ENCODE measurements at places on chromosomes 5 and 9. TPM values are rescaled to one million over a fixed set of nuclear protein-coding genes. Genes with fewer than 3 reads are reported as not detected.

The TXNDC8 gene
- not detected for total RNA-seq

The ANKRD55 gene
- under 0.01 TPM for total RNA-seq

The FAM163B gene
- total RNA-seq: not detected

The BOD1 gene
- 93.7 TPM for total RNA-seq

The RRAGA gene
- total RNA-seq: 62.9 TPM

The CDH9 gene
- not detected for total RNA-seq

The NR5A1 gene
- total RNA-seq: not detected

The S100Z gene
- not detected for total RNA-seq

GRCh38 chr5:31362529-31362900, 169.0 kb downstream of the CDH6 start:
- peak; percentile 49 for DNase-seq

DNA sequence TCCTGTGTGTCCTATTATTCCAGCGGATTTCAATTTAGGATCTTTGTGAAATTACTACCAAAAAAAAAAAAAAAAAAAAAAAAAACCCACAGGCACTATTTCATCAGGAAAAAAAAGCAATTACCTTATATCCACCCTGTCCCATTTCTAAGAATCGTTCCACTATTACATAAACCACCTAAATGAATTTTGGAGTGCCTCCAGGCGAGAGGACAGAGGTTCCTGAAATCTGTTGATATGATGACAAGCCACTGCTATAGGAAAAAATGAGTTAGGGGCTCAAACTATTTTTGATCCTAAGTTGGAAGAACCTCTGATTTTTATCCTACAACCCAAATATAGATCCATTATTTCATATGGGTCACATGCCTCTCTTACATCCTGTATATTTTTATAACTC, 177.9 kb downstream of the GNAQ start:
- DNase-seq: no peak

DNA sequence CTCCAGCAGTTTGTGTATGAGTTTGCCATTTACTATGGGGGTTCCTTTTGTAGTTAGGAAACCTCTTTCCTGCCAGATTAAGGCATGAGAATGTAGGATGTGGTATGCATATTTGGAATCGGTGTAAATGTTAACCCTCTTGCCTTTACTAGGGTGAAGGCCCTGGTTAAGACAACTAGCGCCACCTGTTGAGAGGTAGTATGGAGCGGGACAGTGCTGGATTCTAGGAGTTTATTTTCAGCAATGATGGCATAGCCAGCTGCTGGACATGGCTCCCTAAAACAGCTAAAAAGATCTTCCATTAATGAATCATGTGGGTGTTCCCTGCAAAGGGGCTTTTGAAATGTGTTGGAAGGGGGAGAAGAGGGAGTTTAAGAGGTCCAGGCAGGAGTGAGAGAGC, 30.7 kb upstream of the GPX3 start:
- no peak for DNase-seq

- DNase-seq: no peak
Measured at GRCh38 chr5:1028481-1029281, 20.1 kb downstream of the NKD2 start.

- DNase-seq: no peak
Measured at GRCh38 chr9:90795871-90796317, 5.7 kb upstream of the SYK start.

- DNase-seq: peak; percentile 49
Measured at GRCh38 chr9:97615439-97616072, 17.6 kb downstream of the TSTD2 start.

DNA sequence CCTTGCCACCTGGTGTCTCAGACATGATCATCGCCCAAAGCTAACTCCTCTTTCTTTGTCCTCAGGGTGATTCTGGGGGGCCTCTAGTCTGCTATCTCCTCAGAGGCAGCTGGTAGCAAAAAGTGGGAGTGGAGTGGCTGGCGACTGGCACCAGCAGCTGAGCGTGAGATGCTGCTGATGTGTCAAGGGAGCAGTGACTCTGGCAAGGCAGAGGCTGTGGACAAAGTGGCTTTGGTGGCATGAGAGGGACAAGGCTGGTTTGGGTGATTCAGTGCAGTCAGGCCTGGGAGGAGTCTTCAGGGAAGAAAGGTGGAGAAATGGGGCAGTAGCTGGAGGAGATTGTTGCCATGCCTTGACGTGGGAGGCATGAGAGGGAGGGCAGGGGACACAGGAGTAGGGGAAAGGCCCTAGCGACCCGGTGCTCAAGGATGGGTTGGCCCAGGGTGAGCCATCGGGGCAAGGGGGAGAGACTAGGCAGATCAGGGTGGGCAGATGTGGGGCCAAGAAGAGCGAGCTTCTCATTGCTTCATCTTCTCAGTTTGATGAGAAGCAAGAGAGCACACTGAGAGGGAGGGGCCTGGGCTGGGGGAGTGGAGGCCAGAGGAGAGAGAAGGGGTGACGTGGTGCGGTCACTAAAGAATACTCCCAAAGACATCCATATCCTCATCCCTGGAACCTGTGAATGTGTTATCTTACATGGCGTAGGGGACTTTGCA, 64.2 kb upstream of the SPTLC1 start:
- DNase-seq: no peak

DNA sequence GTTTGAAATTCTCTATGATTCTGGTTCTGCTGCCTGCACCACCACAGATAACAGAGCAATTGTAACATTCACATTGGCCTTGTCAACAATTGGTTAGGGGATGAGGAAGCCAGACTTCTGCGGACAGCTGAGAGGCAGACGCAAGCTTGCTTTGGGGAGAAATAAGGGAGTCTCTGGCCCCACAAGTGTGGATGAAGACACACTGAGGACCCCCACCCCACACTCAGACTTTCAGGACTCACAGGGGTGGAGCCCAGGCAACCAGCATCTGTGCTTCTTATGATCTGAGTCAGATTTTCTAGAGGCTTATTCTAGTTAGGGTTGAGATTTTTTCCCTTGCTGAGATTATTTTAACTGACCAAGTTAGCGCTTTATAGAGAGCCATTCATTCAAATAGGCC, 140.3 kb upstream of the IRX2 start:
- DNase-seq: no peak

DNA sequence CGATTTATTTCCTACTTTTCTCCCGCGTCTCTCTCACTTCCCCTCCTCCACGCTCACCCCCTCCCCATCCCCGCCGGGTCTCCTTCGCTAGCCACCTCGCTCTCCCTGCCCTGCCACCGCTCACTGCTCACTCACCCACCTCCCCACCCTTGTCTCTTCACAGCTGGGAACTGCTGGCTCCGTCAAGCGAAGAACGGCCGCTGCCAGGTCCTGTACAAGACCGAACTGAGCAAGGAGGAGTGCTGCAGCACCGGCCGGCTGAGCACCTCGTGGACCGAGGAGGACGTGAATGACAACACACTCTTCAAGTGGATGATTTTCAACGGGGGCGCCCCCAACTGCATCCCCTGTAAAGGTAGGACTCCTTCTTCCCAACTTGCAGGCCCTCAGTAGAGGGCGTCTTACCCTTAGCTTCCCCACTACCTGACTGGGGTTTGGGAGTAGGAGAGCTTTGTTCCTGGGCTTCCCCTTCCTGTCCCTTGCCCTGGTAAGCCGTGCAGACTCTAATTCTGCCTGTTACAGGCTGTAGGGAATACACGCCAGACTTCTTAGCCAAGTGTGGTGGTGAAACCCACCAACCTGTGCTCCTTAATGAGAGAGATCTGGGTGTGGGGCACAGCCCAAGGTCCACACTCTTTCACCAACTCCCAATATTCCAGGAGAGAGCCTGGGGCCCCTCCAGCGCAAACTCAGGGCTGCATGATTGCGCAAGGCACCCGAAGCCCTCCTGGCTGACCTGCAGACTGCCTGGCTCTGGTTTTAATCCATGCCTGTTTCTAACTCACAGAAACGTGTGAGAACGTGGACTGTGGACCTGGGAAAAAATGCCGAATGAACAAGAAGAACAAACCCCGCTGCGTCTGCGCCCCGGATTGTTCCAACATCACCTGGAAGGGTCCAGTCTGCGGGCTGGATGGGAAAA, 2.5 kb downstream of the FST start:
- DNase-seq: peak; percentile 36

DNA sequence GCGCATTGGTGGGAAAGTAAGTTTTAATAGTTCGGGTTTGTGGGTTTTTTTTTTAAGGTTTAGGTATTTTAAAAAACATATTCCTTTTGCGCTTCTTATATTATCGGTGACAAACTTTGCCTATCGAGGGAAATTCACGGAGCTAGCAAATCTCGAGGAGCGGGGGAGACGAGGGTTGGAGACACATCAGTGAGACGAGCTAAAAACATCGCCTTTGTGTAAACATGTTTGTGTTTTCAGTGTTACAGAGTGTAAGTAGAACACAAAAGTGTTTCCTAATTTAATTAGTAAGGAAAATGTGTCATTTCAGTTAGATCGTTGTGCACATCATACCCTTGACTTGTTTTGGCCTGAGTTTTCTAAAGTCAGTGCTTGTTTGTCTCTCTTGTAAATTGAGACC, 945 bp downstream of the BTF3 start:
- no peak for DNase-seq

DNA sequence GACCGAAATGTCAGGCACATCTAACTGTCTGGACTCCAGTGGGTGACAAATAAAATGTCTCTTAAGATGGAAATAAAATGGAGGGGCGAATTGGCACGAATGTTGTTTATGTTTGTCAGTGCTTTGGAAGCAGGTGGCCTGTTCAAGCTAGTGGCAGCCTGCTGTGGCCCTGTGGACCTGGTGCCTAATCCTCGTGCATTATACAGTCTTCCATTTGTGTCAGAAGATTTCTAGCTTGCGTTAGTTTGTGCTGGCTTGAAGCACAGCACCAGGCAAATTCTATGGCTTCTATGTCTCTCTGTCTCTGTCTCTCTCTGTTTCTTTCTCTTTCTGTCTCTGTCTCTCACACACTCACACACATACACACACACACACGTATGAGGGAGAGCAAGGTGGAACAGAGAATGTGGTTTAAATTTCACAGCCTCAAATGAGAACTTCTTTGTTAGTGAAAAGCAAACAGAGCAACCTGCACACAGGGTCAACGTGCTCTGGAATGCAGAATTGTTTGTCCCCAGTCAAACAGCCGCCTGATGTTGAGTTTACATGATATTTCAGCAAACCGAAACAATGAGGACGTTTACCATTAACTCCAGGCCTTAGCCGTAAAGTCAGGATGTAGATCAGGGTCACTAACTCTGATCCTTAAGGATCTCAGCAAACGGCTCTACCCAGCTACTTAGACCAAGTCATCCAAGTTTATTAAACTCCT, 39.0 kb upstream of the CD180 start:
- no peak for DNase-seq

GRCh38 chr9:123131993-123132392, 98.5 kb downstream of the GPR21 start:
- DNase-seq: no peak

- no peak for DNase-seq
Measured at GRCh38 chr9:23636199-23636598, 189.8 kb downstream of the ELAVL2 start.

DNA sequence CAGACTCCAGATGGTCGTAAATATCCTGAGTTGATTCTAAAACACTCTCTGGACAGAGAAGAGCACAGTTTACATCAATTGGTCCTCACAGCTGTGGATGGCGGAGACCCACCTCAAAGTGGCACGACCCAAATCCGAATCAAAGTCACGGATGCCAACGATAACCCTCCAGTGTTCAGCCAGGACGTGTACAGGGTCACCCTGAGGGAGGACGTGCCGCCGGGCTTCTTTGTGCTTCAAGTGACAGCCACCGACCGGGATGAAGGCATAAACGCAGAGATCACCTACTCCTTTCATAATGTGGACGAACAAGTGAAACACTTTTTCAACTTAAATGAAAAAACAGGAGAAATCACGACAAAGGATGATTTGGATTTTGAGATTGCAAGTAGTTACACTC, 891 bp downstream of the PCDHGB2 start:
- DNase-seq: no peak

DNA sequence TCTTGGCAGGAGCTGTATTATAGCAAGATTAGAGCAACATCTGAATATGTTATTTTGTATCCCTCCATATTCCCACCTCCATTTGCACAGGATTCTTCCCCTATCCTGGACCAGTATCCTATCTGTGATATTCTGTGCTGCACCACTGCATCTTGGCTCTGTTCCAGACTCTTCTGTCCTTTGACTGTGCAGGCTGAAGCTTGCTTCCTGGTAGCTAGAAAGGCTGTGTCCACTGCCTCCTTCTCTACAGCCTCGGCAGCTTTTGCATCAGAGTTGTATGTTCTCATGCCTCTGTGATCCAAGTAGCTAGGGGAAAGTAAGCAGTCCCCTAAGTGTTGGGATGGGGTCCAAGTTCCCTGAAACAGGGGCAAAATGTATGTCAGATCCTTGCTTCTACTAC, 104.1 kb downstream of the GAS1 start:
- DNase-seq: no peak

- peak; percentile 58 for DNase-seq
Measured at GRCh38 chr9:136245219-136246150, at the start of gene QSOX2. QSOX2 (minus strand) TSS chr9:136245812; CDS start chr9:136245803, 9 bp downstream.

GRCh38 chr5:3068401-3068800, 316.9 kb upstream of the IRX2 start:
- DNase-seq: peak; percentile 5

DNA sequence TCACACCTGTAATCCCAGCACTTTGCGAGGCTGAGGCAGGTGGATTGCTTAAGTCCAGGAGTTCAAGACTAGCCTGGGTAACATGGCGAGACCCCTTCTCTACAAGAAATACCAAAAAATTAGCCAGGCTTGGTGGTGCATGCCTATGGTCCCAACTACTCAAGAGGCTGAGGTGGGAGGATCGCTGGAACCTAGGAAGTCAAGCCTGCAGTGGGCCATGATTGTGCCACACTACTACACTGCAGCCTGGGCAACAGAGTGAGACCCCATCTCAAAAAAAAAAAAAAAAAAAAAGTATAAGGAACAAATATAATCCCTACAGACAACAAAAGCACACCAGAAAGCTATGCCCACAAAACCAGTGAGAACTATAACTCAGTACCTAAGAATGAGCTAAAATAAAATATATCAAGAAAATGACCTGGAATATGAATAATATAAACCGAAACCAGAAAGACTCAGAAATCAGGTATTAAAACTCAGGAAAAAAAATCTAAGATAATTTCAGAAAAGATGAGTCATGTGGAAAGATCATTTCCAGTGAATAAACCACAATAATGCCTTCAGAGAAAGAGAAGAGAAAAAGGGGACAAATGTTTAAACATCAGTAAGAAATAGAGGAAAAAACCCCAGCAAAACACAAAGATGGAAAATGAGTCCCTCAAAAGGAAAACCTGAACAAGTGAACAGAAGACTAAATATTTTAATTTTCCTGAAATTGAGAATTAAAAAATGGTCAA, 57.4 kb downstream of the GOLPH3 start:
- peak; percentile 30 for DNase-seq

Data from fibroblast of lung (primary cell).